ENCODE measurements at places on chromosomes 13 and 19. TPM values are rescaled to one million over a fixed set of nuclear protein-coding genes. Genes with fewer than 3 reads are reported as not detected.

RASL11A gene
- 5.0 TPM for total RNA-seq

APLP1 gene
- total RNA-seq = 41.2 TPM

TEX29 gene
- total RNA-seq = not detected

RUBCNL gene
- 0.42 TPM for total RNA-seq

All from HCT116 (cell line).